ENCODE measurements at places on chromosomes 2 and 18.
A peak's percentile ranks its signal among the peaks of the same experiment; 100 is the strongest.

GRCh38 chr2:108536133-108536780 lies 2.0 kb downstream of the LIMS1 start:
- DNase-seq: no peak

DNA sequence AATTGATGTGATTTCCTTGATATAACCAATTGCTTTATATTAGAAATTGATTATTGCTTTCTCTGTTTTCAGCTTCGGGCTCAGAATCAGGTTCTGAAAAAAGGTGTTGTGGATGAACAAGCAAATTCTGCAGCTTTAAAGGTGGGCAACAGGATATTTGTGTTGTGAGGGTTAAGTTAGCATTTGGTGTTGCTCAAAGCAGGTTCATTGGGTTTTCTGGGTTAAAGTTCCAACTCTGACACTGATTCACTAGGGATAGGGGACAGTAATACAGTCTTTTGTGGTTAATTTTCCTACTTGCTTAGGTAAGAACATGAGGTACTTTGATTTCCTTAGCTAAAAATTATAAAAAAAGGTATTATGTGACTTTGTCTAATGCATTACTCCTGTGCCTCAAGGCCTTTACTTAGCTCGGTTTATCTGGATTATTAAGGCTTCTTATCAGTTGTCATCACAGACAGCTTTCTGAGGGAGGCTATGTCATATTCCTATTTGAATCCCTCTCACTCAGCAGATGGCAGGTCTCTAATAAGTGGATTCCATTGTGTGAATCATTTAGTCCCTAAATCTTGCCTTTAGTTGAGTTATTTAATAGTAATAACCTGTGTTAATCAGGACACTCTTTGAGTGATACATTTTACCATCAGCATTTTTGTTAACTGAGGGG lies 78.9 kb upstream of the STON1 start:
- DNase-seq: no peak

- no peak for DNase-seq
Observed at GRCh38 chr18:76564117-76564516, 69.1 kb upstream of the ZNF516 start.

- DNase-seq: no peak
Observed at GRCh38 chr18:64981915-64982314, 768.9 kb upstream of the CDH7 start.

DNA sequence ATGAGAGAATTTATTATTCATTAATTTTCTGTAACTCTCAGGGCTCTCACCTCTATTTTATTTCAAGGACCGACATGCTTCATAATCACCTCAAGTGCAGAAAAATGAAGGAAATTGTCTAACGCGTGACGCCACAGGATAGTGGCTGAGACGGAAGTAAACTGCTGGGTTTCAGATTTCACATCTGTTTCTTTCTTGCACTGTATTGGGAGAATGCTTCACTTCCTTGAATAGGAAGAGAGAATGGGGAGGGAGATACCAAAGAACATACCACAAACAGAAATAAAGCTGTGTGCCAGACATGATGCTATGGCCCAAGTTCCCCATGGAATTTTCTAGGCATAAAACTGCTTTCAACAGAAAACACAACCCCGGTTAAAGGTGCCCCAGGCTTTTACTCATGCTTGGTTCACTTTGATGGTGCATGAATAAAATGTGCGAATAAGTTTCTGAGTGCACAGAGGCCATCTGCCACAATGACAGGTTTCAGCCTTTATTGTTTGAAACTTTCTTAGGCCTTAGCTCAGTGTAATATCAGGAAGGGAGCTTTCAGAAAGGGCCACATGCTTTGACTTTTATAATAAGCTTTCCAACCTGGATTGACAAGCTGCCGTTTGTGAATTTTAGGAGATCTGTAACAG lies 1116.4 kb downstream of the SOCS6 start:
- DNase-seq: no peak

GRCh38 chr2:65985986-65986385 lies 448.9 kb upstream of the MEIS1 start:
- DNase-seq: no peak

- DNase-seq: no peak
Observed at GRCh38 chr2:141610564-141611175, 520.1 kb downstream of the LRP1B start.

- DNase-seq: no peak
Observed at GRCh38 chr18:40056079-40056692, 1898.8 kb upstream of the PIK3C3 start.

- DNase-seq: no peak
Observed at GRCh38 chr2:68959001-68959400, 6.3 kb upstream of the GKN2 start.

- no peak for DNase-seq
Observed at GRCh38 chr18:63872586-63872985, 14.9 kb upstream of the SERPINB2 start.

DNA sequence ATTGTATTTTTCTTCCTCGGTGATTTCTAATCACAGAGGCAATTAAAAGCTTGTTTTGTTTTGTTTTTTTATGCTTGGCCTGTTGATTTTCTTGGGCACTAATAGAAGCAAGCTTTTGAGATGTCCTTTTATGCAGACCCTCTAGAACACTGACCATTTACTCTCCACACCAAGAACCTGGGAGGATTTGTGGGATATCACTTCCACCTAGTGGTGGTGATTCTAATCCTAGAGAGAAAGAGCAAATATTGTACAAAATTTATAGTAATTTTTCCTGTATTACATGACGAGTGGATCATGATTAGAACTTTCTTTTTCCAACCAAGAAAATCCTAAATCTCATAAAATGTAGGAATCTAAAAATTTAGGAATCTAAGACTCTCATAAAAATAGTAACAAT lies 23.4 kb downstream of the NEMP2 start:
- DNase-seq: no peak

DNA sequence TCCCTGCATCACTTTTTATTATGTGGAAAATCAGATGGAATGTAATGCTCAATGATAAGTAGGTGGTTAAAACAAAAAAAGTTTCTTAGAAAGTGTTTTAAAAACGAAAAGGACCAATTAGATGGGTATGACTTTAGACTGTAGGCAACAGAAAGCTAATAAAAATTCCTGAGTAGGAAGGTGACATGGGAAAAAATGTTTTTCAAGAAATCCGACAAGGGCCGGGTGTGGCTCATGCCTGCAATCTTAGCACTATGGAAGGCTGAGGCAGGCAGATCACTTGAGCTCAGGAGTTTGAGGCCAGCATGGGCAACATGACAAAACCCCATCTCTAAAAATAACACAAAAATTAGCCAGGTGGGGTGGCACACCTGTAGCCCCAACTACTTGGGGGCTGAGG lies 126.1 kb downstream of the THADA start:
- DNase-seq: no peak

- no peak for DNase-seq
Observed at GRCh38 chr2:88680266-88680902, 11.1 kb upstream of the RPIA start.

GRCh38 chr2:42841344-42841743 lies 49.0 kb upstream of the HAAO start:
- DNase-seq: no peak

- DNase-seq: peak; percentile 1
Observed at GRCh38 chr18:67417864-67418523, 98.5 kb downstream of the DSEL start.

DNA sequence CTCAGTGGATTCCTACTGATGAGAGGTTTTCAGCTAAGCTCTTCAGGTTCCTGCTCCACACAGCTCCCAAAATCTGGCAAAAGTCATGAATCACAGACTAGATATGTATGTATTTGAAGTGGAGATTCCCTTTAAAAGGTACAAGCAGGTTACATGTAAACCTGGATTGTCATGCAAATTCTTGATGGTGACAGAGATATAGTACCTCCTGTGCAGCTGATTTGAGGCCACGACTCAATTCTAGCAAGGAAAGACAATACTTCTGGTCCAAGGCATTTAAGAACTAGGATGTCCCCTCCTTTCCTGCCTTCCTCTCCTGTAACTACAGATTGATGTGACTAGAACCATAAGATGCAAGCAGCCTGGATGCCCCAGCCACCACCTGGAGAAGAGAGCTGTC lies 55.0 kb downstream of the GORASP2 start:
- DNase-seq: no peak

GRCh38 chr2:120978359-120979050 lies 242.8 kb downstream of the GLI2 start:
- DNase-seq: no peak

GRCh38 chr2:180573951-180574350 lies 406.5 kb upstream of the UBE2E3 start:
- no peak for DNase-seq

GRCh38 chr2:231047274-231047922 lies 9.3 kb upstream of the PSMD1 start:
- no peak for DNase-seq

GRCh38 chr2:215829261-215829660 lies 184.1 kb downstream of the MREG start:
- DNase-seq: no peak

DNA sequence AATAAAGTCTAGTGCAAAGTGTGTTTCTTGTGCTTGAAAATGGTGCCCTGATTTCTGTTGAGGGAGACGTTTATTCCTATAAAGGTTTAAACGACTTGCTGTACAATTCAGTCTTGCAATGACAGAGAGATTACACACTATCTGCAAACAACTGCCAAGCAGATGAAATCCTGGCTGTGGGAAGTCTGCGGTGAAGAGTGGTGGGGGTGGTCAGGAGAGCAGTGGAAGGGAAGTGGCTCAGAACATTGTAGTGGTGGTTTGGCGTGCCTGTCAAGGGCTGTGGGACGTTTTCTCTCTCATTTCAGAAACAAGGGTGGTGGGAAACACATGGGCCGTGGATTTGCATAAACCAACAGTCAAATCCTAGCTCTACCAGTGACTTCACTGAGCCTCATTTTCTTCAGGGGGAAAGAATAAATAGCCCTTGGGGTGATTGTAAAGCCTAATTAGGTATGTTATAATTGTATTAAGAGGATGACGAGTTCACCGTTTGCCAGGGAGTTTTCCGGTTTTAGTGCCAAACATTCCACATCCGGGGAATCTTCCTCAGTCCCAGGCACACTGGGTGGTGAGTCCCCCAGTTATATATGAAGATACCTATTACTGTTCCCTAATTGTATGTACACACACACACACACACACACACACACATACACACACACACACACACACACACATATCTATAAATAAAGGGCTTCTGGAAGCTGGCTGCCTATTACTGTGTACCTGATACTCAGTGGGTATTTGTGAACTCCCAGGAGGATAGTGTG lies 115.0 kb downstream of the SPTBN1 start:
- peak; percentile 73 for DNase-seq

GRCh38 chr2:58137856-58138255 lies 91.2 kb downstream of the VRK2 start:
- DNase-seq: no peak

DNA sequence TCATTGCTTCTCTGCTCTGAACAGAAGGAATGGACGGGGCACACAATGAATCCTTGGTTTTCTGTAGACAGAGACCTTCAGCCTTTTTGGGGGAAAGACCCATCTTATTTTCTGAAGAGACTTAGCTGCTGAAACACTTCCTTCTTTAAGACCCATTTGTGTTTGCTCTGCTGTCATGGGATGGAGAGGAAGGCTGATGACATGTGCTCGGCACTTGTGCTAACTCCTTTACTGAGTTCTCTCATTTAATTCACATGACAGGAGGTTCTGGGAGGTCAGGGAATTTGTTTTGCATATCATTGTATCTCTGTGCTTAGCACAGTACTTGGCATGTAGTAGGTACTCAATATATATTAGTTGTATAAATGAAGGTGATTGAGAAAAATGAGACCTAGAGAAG lies 39.0 kb downstream of the OXER1 start:
- DNase-seq: no peak

Measured in stimulated activated CD4-positive, alpha-beta T cell treated with anti-CD3 and anti-CD28 coated beads, Interleukin-12 subunit alpha, Interleukin-12 subunit beta, amount 100 ng/mL, for 48 hours (primary cell).